ENCODE measurements at places on chromosomes 3 and 15.

GRCh38 chr3:53495146-53495519 lies 722 bp downstream of the CACNA1D start:
- no peak for DNase-seq

DNA sequence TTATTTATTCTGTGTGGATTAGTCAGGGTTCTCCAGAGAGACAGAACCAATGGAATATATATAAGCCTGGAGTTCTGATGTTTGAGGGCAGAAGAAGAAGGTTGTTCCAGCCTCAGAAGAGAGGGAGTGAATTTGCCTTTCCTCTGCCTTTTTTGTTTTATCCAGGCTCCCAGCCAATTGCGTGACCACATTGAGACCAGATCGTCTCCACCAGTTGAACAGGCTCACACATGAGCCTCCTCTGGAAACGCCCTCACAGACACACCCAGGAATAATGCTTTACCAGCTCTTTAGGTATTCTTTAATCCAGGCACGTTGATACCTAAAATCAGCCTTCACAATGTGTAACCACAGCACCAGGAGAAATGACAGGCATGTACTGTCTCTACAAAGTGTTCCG lies 923.1 kb downstream of the TBL1XR1 start:
- DNase-seq: no peak

GRCh38 chr3:106103383-106103782 lies 234.6 kb upstream of the CBLB start:
- no peak for DNase-seq

- DNase-seq: no peak
These were observed 75.3 kb downstream of the NCEH1 start for GRCh38 chr3:172635588-172635987.

GRCh38 chr3:189132231-189132671 lies 39.5 kb upstream of the TPRG1 start:
- DNase-seq: peak; percentile 69

DNA sequence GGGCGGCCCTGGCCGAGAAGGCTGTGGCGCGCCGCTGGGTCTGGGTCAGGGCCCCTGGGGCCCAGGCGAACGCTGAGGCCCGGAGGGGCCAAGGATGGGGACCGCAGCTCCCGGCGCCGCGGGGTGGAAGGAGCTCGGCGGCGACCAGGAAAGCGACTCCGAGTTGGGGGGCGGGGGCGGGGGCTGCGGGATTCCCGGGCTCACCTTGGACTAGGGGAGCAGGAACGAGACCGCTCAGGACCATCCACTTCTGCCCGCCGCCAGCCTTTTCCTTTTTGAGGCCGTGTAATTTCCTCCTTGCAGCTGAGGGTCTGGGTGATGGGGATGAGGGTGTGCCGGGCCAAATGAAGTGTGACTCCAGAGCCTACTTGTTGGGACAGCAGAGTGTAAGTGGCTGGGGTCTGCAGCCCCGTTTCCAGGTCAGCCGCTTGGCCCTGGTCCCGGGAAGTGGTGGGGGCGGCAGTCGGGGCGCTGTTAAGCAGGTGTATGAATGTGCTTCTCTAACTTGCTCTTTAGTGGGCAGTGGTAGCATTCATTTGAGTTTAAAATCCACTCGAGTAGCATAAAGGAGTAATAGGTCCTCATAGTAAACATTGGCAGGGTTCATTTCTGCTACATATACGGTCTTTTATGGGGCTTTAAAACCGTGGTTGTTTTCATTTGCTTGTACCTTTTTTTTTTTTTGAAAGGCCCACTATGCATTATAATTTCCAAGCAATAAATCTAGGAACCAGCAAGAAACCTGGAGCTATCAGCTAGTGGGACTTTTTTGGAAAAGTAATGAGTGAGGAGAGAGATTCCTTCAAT lies 717 bp downstream of the PXK start:
- DNase-seq: no peak

DNA sequence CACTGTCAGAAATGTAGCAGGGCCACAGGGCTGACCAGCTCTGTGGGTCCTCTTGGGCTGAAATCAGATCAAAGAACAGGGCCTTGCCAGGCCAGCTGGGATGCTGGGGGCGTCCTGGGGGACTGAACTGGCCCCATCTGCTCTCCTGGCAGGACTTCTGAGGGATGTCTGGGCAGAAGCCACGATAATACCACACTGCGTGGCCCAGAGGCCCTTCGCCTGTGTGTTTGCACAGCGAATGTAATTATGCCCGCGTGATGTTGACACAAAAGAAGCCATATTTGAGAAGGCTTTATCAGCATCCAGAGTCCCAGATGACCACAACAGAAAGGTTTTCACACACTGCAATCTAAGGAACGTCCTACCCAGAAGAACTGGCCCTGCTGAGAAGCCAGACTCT lies 174.0 kb downstream of the RAB11A start:
- DNase-seq: no peak

- DNase-seq: no peak
These were observed 286.6 kb downstream of the WDR72 start for GRCh38 chr15:53472883-53473282.

- DNase-seq: no peak
These were observed 542 bp downstream of the ACAA1 start for GRCh38 chr3:38136393-38136776.

DNA sequence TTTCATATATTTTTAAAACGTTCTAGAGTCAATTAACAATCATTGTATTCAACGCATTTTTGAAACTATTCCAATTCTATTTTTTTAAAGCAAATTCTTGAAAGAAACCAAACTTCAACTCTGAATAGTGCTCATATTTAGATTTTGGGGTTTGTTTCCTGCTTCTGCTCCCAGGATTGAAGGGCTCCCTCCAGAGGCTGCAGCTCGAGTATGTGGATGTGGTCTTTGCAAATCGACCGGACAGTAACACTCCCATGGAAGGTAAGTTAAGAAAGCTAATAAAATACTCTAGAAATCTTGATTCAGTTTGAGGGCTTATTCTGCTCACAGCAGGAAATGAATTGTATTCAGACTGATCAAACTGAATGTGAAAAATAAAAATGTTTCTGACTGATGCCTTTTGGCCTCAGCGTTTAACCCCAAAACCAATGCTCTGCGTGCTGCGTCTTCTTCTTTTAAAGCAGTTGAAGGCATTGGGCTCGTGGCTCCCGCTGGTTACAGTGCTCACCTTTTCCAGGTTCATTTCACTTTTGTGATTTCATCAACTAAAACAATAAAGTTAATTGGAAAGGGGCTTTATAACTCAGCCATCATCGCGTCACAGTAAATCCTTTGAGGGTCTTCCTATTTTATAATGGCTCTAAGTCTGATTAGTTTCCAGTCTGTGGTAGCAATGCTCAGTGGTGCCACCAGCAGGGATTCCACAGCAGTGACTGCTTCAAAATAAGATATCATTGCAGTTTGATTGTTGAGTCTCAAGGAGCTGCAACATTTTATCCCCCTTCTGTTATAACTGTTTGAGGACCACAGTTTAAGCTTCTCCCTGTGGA lies 80.1 kb downstream of the SSR3 start:
- no peak for DNase-seq

- DNase-seq: no peak
These were observed 253.3 kb upstream of the TBC1D5 start for GRCh38 chr3:17995769-17996168.

GRCh38 chr3:131605916-131606315 lies 103.1 kb upstream of the MRPL3 start:
- DNase-seq: no peak

- no peak for DNase-seq
These were observed 1.1 kb upstream of the SOX2 start for GRCh38 chr3:181710345-181711291.

- DNase-seq: no peak
These were observed 50.2 kb downstream of the ATP11B start for GRCh38 chr3:182843478-182843877.

GRCh38 chr3:52463416-52463815 lies 8.0 kb downstream of the NISCH start:
- no peak for DNase-seq

GRCh38 chr15:75171408-75171807 lies 30.3 kb upstream of the C15orf39 start:
- DNase-seq: peak; percentile 46

DNA sequence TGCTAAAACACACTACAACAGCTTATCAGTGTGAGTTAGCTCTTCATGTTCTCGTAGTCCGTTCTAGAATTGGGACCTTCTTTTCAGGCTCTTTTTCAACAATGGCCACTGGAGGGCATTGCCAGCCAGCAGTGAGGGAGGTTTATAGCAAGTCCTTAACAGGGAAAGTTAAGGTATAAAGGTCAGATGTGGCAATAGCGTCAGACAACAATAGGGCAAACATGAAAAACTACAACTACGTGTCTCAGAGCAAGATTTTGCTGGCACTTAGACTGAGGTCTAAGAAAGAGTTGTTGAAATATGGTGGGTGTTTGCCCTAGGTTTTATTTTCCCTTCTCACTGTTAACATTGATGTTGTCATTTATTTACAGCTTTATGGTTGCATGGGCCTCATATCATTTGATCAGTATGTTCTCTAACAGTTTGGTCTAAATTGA lies 161.4 kb downstream of the GMNC start:
- peak; percentile 2 for DNase-seq

GRCh38 chr3:187833375-187833774 lies 88.1 kb upstream of the BCL6 start:
- DNase-seq: no peak

DNA sequence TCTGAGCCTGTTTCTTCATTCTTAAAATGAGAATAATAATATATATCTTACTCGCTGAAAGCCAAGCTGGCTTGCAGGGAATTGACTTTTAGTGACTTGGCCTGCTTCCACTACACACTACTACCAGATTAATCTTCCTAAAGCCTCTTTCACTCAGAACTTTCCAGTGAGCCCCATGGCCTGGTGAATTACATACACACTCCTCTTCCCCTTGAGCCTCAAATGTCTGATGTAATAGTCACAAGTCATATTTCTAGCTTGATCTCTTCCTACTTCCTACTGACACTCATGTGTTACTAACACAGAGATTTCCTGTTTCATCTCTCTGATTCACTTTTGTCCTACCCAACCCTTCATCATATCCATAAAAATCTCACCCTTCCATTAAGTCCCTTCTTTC lies 82.7 kb upstream of the SOX2 start:
- DNase-seq: no peak

DNA sequence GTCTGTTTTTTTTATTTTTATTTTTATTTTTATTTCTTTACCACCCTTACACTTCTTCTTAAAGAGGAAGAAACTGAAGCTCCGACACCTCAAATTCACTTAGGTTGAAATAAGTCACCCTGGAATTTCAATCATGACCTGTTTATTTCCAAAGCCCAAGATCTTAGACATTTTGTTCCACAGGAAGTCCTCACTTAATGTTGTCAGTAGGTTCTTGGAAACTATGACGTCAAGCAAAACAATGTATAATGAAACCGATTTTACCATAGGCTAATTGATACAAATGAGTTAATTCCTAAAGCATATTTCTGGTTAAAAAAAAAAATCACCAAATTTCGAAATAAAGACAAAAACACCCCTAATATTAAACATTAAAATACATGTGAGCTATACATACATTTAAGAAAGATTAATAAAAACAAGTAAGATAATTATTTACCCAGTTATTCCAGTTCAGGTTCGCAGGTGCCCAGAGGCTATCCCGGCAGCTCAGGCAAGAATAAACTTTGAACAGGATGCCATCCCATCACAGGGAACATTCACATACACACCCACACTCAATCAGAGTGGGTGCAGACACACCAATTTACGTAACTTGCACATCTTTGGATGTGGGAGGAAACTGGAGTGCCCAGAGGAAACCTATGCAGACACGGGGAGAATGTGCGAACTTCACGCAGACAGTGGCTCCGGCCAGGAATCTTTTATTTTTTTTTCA lies 391.0 kb downstream of the RAP2B start:
- DNase-seq: no peak

DNA sequence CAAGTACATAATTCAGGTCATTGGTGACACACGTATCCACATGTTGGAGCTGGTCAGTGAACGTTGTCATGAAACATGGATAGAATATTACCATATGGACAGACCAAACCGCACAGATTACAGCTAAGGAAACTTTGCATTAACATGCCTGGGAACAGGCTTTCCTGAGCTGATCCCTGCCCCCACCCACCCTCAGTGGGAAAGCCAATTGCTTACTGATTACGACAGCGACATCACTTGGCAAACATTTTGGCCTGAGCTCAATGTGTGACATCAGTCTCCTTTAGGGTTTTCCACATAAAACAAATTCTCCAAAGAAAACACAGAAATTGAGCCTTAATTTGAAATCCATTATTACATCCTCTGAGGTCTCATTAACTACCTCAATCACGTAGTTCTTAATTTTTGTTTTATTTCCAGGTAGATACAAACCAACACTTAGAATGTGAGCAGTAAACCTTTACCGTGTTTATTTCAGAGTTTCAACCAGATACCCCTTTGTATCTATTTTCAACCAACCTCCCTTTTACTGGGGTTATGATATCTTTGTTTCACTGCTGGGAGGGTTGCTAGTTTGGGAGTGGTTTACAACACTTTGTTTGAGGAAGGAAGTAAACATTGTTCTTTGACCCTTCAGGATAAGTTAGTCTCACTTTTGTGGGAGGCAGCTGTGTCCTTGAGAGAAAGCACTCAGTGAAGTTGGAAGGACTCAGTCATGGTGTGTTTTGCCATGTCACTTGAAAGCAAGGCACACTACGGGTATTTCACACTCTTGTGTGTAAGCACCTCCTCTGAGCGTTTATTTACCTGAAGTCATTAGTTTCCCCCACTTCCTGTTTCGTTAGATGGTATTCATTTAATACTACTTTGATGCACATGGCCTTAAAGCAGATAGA lies 103.1 kb downstream of the CMSS1 start:
- no peak for DNase-seq

GRCh38 chr15:75706682-75706954 lies 6.0 kb downstream of the CSPG4 start:
- DNase-seq: no peak

DNA sequence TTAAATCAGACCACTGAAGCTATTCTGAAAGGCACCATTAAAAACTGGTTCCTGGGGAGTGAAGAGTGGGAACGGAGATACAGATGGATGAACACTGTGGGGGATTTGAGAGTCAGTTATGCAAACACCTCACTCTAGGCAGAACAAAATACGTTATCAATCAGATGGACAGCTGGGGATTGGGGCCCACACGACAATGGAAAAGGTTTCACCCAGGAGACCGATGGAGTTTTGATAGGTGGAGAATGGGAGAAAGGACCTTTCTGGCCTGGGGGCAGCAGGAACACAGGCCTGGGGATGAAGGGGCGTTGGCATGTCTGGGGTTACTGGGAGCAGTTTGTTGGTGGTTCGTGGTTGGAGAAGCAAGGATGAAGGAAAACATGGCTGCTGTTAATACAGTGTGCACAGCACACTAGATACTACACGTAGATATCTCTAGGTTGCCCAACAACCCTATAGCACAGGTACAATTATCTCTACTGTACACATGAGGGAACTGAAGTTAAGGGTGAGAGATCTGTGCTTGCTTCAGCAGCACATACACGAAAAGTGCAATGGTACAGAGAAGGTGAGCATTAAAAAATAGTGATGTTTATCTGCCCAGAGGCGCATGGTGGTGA lies 16.5 kb downstream of the ST6GAL1 start:
- DNase-seq: no peak

- no peak for DNase-seq
These were observed 9.8 kb downstream of the FAM174B start for GRCh38 chr15:92645731-92646130.

DNA sequence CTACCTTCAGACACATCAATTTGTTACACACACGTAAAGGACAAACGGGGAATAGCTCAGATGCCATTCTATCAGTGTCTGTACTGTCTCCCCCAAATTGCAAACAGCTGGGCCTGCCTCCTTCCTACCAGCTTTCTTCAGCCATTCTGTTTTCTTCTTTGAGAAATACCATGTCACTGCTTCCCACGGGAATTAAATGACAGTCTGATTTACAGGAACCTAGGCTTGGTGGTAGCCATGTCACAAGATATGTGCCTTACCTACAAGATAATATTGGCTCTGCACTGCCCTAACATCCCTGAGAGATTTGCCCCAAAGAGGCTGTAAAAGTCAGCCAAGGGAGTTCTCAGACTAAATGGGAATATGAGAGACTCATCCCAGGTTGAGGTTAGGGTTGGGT lies 308.3 kb downstream of the LRTM1 start:
- DNase-seq: no peak
